Stimulated activated CD8-positive, alpha-beta memory T cell treated with anti-CD3 and anti-CD28 coated beads, Interleukin-2, amount 100 ng/mL, for 1 hour (primary cell): ENCODE measurements at places on chromosomes 4 and X.

- no peak for DNase-seq
Observed at GRCh38 chr4:158219623-158220022, 9.3 kb downstream of the TMEM144 start.

DNA sequence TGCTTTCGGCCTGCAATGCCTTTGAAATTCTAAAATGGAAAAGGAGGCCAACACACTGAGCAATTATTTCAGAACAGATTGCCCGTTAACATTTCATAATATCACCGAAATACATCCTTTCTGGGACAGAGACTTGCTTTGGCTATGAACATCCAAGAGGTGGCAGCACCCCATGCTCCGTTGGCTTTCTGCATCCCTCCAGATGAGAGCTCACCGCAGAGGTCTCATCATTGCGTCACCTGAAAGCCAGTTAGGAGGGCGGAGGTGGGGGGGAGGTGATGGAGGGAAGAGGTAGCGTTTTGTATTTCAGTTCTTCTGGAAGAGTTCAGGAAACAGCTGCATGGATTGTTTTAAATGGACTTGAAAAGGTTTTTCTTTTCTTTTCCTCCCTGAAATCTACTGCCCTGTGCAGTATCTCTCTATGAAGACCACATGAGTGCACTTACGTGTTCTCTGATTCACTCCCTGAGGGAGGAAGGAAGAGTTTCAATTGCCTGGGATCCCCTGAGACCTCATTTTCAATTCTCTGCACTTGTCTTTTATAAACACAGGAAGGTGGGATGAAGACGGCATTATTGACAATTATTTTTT, 166.8 kb upstream of the PGRMC2 start:
- DNase-seq: peak; percentile 17

GRCh38 chr4:159097785-159098184, 5.1 kb upstream of the RAPGEF2 start:
- DNase-seq: no peak

GRCh38 chr4:175874306-175874705, 62.2 kb upstream of the GPM6A start:
- no peak for DNase-seq

DNA sequence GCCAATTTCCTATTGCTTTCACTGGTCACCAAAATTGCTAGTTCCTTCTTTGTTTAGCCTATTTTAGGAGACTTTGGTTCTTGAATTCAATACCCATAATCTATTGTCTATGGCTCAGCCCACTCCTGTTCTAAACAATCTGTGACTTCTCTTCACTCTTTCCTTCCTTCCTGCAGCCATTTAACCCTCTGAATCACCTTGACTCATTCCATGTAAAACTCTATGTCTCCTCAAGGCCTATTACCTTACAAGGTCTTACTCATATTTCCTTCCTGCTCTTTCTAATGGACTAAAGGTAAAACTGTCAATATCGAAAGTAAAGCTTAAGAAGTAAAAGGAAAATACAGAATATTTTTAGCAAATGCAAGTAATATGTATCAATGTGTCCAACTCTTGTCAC, 301.6 kb downstream of the ARHGAP24 start:
- DNase-seq: no peak

- DNase-seq: no peak
Observed at GRCh38 chrX:48890934-48891401, 6.6 kb downstream of the TIMM17B start.

DNA sequence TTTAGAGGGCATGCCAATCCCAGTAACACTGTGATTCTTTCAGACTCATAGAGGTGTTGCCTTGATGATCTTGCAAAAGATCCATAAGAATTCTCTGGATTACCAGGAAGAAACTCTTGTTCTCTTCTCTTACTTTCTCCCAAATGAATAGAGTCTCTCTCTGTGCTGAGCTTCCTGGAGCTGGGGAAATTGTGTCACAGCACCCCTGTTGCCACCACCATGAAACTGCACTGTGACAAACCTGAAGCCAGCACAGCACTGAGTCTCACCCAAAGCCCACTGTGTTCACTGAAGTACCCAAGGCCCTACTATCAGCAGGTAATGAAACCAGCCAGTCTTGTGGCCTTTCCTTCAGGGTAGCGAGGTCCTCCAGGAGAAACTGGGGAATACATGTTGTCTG, 332.7 kb upstream of the FGF16 start:
- DNase-seq: no peak

- no peak for DNase-seq
Observed at GRCh38 chrX:17521871-17522693, 147.1 kb downstream of the NHS start.

GRCh38 chrX:38803588-38804431, 2.6 kb downstream of the MID1IP1 start:
- DNase-seq: no peak

- no peak for DNase-seq
Observed at GRCh38 chrX:72394518-72395170, 88.9 kb upstream of the CITED1 start.

DNA sequence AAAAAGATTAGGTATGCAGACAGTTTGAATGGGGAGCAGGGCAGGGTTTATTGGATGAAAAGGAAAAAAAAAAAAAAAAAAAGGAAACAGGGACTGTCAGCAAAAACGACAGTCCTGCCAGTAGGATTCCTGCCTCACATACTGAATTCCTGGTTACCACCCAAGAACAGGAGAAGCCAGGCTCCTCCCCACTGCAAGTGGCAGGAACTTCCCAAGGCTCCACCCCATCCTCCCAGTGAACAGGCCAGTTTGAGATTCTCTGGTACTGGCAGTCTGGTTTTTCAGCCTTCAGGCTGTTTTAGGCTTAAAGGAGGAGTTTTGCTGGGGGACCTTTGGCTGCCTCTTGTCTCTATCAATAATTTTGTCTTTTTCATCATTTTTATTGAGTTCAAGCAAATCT, 360.0 kb upstream of the CXorf51A start:
- no peak for DNase-seq

GRCh38 chr4:169119536-169119935, 109.5 kb upstream of the CBR4 start:
- no peak for DNase-seq

DNA sequence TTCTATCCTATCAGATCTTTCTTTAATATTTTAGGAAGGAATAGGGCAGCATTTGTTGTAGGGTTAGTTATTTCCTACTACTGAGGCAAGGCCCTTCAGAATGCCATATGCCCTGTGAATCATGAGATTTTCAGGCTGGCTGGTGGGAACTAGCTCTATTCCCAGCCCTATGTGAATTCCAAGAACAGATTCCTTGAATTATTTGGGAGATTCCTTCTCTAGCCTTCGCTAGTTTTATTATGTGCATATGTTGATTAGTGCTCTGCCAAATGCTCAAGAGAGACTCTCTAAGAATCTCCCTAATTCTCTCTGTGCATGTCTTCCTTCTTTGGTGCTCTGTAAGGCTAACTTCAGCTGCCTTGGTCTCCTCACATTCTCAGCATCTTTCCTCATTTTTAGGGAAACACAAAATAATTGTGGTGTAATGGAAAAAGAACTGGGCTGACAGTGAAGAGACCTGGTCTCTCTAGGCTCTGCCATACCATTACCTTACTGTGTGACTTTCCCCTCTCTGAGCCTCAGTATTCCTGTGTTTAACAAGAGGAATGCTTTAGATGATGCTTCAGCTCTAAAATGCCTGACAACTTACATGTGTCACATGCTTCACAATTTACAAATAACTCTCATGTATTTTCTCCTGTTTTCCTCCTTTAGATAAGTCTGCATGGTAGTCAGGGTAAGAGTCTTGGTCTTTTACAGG, 79.7 kb downstream of the VMA21 start:
- no peak for DNase-seq

DNA sequence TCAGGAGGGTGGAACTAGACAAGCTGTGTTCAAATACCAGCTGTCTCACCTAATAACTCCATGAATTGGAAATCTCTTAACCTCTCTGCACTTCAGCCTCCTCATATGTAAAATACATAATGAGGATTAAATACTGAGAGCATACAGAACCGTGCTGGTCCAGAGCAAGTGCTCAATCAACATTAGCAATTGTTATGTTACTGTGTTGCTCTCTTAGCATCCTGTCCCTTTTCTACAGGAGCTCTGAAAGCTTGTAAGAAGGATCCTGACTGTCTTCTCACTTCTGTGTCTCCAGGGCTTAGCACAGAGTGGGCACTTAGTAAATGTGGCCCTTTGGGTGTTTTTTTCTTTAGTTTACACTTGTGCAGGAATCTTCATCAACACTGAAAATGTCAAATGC, 1456.1 kb upstream of the IGFBP7 start:
- no peak for DNase-seq

GRCh38 chrX:154002215-154002719, 17.4 kb downstream of the IRAK1 start:
- no peak for DNase-seq

- DNase-seq: no peak
Observed at GRCh38 chrX:150813922-150814321, 84.5 kb downstream of the CD99L2 start.
